ENCODE measurements at places on chromosomes 5 and 9.
A peak's percentile ranks its signal among the peaks of the same experiment; 100 is the strongest.

DNA sequence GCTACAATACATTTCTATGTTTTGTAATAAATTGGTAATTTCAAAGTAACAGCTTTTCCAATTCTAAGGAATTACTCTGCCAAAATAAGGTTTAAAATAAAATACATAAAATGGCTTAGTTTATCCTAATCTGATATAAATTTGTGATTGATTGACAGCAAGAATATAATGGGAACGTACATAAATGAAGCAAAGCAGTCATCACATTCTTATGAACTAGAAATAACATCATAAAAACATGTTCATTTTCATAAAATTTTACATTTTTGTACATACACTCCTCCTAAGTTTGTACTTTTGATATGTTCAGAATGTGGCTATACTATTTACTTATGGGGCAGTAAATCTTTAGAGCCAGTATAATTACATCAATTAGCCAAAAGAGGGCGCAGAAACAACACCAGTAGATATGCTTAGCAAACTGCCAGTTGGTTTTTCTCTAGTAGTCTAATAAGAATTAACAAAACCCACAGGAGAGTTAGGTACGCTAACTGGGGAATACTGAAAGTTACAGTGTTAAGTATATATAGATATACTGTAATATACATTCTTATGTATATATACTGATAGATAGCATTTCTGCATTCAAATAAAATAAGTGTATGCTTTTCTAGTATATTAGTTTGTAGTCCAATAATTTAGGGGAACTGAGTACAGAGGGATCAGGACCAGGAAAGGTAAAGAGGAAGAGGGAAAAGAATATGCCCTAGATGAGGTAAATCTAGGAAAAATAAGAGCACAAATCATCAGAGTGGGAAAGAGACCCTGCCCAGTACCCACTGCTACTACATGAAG lies 76.8 kb downstream of the ZDHHC21 start:
- peak; percentile 15 for DNase-seq

GRCh38 chr9:114804505-114804904 lies 1.3 kb downstream of the TNFSF15 start:
- DNase-seq = no peak

GRCh38 chr5:38018016-38018415 lies 178.2 kb upstream of the GDNF start:
- DNase-seq = no peak

- peak; percentile 6 for DNase-seq
These were observed 267.2 kb downstream of the RAB3C start for GRCh38 chr5:58849921-58850667.

DNA sequence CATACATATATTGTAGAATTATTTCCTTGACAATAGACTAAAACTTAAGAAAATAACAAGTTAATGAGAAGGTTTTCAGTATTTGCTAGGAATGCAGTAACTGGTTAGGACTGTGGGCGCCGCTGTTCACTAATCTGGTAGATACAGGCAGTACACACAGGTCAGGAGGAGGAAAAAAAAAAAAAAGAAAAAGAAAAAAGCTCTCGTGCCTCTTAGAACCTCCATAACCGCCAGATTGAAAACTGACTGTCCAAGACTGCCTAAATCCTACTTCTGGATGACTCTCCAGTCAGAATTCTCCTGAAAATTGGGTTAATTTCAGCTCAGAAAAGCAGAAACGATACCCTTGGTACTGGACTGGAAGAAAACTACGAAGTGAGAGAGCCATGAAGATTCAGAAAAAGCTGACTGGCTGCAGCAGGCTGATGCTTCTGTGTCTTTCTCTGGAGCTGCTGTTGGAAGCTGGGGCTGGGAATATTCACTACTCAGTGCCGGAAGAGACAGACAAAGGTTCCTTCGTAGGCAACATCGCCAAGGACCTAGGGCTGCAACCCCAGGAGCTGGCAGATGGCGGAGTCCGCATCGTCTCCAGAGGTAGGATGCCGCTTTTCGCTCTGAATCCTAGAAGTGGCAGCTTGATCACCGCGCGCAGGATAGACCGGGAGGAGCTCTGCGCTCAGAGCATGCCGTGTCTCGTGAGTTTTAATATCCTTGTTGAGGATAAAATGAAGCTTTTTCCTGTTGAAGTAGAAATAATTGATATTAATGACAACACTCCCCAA lies at the start of gene PCDHGA1:
Gene PCDHGA1, plus strand, starts transcription at position 216 of the 782 bp plus-strand sequence.
- DNase-seq = no peak

- DNase-seq = no peak
These were observed 1012.8 kb downstream of the MAT2B start for GRCh38 chr5:164518067-164518740.

DNA sequence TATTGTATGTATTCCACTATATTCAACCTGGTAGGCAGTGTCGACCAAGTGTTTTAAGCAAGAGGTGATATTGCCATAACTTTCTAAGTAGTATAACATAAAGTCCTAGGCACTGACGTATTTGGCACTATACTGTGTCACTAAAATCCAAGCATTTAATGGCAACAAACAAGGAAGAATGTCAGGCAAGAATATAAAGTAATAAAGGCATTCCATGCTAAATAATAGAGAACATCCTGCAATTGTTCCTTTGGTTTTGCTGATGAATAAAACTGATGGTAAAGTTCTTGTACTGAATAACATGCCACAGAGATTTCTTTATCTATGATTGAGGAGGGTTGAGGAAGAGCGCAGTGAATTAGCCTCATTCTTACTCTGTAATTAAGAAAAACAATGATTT lies 256.9 kb downstream of the HINT1 start:
- DNase-seq = no peak

DNA sequence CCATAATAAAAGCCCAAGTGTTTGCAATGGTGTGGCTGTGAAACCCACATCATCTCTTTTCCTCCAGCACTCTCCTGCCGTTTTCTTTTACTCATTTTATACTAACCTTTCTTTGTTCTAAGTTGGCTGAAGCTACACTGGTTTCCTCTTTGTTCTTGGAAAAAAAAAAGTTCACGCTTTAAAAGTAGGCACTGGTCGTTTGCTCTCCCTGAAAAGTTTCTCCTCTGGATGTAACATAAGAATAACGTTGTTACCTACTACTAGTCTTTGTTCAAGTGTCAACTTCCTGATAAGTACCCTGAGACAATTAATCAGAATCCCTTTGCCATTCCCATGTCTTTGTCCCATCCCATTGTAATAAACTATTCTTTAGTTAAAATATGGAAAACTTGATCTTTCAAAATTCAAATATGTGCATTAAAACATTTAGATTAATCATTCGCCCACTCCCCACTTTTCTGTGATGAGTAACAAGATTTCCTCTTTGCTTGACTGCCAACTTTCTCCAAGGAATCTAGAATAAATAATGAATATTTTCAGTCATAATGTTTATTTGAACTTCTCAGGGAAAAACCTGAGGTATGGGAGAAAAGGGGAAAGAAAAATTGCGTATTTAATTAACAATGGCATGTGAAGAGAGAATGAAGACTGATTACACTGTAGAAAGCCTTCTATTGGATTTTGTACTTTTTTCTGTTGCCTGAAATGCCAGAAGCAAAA lies 454.3 kb upstream of the CTNND2 start:
- DNase-seq = no peak

DNA sequence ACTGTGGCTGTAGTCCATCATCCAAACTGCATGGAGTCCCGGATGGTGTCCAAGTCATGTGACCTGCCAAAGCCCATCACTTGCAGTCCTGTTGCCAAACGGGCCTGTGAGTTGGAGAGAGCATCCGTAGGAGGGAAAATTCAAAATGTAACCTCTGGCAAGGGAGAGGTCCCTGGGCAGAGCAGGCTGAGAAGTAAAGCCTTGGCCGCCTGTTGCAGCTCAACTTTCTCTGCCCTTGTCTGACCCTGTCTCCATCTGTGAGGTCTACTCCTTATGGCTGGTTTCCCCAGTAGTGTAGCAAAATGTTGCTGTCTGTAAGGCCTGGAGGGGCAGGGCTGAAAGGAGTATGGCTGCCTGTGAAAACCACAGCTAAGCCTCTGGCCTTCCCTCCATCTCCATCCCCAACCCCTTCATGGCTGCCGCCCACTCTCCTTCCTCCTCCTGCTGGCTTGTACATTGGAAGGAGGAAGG lies 163.5 kb downstream of the SEMA6A start:
- no peak for DNase-seq

- no peak for DNase-seq
These were observed 64.3 kb downstream of the MLLT3 start for GRCh38 chr9:20557890-20558565.

DNA sequence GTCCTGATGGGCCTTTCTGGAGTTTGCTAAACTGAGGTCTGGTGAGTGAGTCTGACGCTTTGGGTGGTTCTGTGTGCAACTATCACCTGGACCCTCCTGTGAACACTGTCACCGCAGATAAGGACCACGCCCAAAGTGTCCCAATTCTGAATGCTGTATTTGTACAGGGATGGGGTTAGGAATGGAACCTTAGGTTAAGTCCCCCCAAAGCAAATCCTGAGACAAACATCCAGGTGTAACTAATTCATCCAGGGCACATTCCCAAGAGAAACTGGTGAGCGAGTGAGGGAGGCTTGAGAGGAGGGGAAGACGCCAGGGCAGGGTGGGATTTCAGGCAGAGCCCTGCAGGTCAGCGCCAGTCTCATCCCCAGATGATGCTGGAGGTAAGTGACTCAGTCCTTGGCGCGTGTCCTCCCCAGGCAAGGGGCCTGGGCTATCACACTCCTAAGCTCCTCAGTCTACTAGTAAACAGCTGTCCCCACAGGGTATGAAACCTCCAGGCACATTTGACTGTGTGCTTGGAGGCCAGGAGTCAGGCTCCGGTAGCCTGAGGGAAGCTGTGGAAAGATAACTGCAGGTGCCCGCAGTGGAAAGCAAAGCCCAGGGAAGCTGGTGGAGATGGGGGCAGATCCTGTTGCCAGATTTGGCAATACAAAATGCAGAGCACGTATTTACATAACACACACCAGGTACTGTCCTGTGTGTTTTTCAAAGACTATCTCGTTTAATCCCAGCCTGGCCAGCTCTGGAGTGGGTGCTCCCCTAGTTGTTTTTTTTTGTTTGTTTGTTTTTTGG lies 66.7 kb downstream of the IL6ST start:
- no peak for DNase-seq

- no peak for DNase-seq
These were observed 54.0 kb upstream of the SLIT3 start for GRCh38 chr5:169354921-169355320.

DNA sequence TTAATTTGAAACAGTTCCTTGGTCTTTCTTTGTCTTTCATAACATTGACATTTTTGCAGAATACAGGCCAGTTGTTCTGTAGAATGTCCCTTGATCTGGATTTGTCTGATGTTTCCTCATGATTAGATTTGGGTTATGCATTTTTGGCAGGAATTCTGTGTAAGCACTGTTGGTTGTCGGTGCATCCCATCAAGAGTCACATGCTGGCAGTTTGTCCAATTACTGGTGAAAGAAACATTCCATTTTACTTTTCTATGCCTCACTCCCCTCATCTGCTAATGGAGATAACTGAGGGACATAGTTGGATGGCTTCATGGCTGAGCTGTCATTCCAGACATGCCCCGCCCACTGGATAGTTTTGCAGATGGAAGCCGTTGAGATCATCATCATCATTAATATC lies 7.6 kb upstream of the ZNF618 start:
- no peak for DNase-seq

GRCh38 chr9:123863164-123863855 lies 66.6 kb downstream of the DENND1A start:
- DNase-seq = no peak

- no peak for DNase-seq
These were observed 165.0 kb upstream of the GLRA1 start for GRCh38 chr5:152089644-152090043.

DNA sequence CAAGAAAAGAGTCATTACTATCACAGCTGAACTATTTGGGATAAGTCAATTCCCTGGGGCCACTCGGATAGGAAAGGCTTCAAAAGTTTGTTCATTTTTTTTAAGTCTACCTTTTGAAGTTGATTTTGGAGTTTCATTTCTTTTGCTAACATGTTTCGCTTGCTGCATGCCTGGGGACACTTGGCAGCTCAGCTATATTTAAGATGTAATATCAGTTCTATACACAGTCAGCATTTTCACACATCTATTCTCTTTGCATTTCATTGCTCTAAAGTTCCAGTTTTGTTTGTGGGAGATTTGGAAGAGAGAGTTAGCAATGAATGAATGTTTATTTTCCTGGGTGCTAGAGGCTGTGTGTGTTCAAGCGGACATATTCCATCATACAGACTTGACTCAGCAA lies 445.2 kb upstream of the GRAMD2B start:
- no peak for DNase-seq

DNA sequence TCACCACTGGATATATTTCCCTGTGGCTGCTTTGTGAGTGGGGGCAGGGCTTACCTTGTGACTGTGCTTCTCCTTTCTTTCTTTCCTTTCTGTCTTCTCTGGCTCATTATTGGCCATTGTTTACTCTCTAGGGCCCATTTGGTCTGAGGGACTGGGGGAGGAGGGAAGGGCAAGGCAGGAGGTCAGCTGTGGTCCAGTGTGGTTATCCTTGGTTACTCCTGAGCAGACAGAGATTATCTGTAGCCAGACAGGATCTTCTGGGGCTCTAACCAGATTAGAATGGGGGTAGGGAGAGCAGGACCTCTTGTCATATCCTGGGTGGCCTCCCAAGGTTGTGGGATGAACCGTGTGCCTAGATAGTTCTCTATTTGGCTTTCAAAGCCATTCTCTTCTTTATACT lies 71.2 kb downstream of the ANKRD55 start:
- DNase-seq = no peak

DNA sequence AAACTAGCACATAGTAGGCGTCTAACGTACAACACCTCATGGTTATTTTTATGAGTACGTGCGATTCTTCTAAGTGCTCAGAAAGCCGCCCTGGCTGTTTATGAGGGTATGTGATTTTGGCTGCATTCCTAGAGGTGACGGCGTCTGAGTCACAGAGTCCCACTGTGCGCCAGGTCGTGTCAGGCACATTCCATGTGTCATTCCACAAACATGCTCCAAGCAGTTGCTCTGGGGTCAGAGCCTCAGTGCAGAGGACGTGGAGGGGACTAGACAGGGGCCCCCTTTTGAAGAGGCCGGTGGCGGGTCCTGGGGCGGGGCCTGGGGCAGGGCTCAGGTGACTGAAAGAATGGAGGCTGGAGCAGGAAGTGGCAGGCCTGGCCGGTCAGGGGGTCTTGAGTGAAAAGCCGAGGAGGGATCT lies 51.9 kb downstream of the NEK6 start:
- peak; percentile 88 for DNase-seq

DNA sequence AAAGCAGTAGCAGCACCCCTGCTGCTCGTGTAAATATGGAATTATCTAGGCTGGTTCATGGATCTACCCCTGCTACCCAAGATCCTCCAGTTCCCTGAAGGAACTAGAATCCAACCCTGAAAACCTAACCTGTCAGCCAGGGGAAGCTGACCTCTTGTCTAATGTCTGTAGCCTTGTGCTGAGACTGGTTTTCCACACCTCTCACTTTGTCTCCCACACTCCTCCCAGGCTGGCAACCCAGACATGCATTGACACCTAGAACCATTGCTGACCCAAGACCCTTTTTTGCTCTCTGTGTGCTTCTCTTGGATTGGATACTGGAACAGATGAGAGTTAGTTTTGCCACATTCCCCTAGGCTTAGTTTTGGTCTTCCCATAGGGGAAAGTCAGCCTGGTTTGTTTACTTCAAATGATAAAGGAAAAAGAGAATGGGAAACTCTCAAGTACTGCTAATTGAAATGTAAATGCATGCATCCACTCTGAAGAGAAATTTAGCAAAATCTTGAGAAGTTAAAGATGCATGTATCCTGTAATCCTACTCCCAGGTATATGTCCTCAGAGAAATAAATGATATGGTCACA lies 36.6 kb upstream of the NR4A3 start:
- no peak for DNase-seq

All from epithelial cell of proximal tubule (primary cell).